Cortex of kidney (tissue), 1 donor: ENCODE measurements at places on chromosomes 12 and 14.

DNA sequence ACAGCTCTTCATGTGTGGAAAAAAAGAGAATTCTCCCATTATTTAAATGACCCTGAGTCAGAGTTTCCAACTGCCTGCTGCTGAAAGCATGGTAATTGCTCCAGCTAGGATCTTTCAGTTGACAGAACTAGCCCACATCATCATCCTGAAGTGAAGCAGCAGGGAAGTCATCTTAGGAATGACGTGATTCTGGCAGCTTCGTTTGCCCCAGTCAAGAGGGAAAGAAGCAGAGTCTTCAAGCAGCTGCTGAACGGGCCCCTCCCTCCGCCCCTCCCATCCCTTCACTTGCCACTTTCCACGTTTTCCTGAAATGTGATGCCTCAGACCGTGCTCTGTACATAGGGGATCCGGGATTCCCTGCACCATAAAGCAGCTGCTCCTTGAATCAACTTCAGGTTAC is 455.0 kb upstream of the TMEM132C start:
- no peak for DNase-seq

DNA sequence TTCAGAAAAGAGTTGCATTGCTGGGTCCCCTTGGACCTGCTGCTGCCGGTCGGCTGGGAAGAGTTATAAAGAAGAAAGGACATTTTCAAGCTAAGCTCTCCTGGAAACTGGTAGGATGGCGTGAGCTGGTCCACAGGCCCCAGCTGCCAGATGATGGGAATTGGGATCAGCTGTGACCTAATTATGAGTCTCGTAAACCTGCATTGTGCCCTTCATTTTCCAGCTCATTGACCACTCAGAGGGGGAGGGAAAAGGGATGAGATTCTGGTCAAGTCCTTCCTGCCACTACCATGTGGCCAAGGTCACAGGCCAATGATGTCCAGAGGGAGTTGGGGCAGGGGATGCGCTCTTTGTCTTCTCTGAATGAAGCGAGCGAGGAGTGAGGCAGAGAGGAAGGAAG is 320.9 kb downstream of the NRXN3 start:
- DNase-seq, result no peak

DNA sequence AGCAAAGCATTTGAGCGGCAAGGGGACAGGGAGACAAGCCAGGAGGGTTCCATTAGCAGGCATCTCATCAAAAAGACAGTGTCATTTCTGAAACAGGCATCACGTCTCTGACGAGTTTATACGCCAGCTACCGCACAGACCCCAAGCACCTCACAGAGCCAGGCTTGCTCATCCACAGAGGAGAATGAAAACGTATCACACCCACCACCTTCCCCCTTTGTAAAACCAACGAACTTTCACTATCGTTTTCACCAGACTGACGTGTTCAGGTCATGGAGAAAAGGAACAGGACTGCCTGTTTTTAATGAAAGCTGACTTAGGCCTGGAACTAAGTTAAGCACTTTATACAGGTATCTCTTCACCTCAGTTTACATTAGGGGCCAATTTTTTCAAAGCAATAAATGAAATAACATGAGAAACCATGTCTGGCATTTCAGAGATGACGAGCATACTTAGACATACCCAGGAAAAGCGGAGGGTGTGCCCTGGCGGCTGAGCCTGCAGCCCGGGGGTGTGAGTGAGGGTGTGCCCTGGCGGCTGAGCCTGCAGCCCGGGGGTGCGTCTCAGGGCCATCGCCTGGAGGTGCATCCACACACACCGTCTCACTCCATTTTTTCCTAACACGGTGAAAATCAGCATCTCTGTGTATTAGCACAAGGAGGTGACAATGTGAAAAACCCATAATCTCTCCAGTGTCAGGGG is 41.9 kb downstream of the STX2 start:
- DNase-seq, result no peak

DNA sequence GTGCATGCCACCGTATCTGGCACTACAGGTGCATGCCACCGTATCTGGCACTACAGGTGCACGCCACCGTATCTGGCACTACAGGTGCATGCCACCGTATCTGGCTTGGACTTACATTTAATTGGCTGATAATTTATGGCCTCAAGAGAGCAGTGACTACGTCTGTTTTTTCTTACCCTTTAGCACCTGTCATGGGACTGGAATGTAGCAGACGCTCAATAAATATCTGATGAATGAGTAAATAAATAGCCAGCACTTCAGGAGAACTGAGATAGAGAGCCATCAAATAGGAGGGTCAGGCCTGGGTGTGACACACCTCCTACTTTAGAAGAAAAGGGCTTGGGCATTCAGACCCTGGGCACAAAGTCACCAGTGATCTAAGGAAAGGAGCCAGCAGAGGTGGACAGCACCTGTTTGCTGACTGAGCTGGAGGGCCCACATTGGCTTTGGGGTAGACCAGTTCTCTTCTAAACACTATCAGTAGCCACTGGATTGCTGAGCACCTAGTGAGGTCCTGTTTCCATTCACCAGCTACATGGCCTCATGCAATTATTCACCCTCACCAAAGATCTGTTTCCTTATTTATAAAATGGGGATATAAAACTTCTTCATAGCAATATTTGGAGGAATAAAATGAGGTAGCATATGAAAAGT is 50.1 kb downstream of the RFX4 start:
- no peak for DNase-seq

DNA sequence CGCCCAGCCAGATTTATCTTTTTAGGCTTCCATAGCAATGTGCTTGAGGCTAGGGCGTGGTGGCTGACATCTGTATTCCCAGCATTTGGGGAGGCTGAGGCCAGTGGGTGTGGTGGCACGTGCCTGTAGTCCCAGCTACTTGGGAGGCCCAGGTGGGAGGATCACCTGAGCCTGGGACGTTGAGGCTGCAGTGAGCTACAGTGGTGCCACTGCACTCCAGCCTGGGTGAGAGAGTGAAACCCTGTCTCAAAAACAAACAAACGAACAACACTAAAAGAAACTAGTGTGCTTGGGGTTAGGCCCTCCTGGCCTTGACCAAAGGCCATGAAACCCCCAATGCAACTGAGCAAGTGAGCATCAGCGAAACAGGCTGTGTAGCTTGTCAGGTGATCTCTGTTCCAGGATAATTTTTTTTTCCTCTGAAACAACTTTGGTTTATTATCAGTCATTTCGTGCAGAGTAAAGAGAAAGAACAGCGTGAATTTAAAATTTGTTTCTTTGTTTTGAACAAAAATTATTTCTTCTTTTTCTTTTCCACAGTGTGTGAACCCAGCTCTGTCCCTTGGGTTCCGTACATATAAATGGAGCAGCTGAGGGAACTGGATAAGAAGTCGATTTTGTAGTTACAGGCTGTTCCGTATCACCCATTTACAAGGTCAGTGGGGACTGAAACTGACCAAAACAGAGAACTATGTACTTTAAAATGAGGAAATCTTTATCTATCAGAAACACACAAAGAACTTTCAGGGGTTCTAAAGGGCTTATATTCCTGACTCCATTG is 8.8 kb upstream of the TUBA1C start:
- no peak for DNase-seq

DNA sequence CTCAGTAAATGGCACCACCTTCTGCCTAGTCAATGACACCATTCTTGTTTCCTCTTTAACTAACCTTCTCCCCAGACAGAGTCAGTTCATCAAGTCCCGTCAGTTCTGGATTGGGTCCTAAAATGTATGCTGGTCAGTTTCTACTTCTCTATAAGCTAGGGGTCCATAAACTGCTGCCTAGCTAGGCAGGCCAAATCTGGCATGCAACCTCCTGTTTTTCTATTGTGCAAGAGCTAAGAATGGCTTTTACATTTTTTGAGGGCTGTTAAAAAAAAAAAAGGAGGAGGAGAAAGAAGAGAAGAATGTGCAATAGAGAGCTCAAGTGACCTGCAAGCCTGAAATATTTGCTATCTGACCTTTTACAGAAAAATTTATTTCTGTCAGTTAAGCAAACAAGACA is 6.4 kb upstream of the TMED10 start:
- DNase-seq, result no peak

DNA sequence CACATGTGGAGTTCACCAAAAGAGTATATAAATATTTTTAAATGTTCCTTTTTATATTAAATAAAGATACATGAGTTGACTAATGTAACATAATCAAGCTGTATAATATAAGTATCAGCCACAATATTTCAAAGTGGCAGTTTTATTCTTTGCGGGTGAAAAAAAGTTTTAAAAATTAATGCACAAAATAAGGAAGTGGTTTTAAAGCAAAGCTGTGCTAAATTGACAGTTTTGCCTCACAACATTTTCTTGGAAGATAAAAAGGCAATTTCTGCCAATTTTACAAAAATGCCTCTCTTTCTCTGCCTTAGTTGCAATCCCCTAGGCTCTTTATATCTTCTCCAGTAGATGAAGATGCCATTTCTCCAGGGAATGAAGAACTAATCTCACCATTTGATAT is 719.1 kb downstream of the C12orf50 start:
- DNase-seq, result no peak

GRCh38 chr14:94665544-94665943 is 53.4 kb downstream of the SERPINA3 start:
- no peak for DNase-seq

DNA sequence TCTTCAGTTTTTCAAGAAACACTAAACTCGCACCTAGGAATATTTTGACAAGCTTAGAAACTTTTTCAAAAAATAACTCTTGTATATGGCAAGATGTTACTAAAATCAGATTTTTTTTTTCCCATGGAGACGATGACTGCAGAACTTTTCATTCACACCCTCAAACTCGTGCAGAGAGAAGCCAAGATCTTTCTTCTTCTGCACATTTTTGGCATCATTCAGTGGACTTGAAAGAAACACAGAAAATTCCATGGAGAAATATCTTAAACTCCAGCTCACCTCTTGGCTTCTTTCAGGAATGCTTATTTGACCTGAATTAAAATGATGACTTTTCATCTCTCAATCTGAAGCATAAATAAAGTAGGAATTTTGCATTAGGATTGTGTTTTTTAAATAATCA is 919.4 kb downstream of the NRXN3 start:
- no peak for DNase-seq

- DNase-seq, result no peak
Observed at GRCh38 chr12:21547437-21547836, 21.3 kb downstream of the SPX start.

- DNase-seq, result no peak
Observed at GRCh38 chr12:3152011-3152511, 74.9 kb downstream of the TSPAN9 start.

GRCh38 chr14:103908580-103908979 is 19.7 kb upstream of the TDRD9 start:
- DNase-seq, result no peak

- DNase-seq, result no peak
Observed at GRCh38 chr12:115194448-115194847, 510.5 kb upstream of the TBX3 start.

DNA sequence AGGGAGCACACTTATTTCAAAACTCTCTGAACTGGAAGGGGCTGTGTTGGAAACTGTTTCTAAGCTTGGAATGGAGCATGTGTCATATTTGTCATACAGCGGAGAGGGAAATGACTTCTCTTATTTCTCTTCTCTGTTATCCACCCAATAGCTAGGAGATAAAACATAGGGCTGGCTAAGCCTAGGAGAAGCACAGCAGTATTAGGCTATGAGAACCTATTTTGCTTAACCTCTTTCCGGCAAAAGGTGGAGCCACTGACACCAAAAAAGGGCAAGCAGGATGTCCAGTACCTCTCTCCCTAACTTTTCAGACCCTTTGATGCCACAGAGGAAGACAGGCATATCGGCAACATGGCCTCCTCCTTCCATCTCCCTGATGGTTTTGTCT is 148.3 kb downstream of the CRADD start:
- DNase-seq, result no peak

GRCh38 chr14:100604121-100604501 is 16.9 kb upstream of the BEGAIN start:
- DNase-seq, result no peak

DNA sequence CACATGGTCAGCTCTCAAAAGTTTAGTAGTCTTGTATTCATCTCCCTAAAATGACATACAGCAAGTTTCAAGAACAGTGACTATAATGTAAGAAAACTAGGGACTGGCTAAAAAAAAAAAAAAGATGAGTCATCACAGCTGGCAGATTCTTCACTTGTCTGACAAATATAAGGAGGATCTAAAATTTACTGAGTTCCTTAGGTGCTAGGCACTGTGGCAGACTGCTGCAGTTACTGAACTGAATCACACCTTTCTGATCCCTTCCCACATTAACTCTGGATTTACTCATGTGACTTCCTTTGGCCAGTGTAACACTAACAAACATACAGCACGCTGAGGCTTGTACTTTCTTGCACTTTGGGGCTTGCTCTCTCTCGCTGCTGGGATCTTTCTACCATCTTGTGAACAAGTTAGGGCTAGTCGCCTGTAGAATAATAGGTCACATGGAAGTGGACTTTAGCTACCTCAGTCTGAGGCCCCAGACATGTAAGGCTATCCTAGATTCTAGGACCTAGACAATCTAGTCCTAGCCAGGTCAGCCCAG is 32.1 kb downstream of the BAZ1A start:
- no peak for DNase-seq

GRCh38 chr14:65864549-65864948 is 452.0 kb downstream of the FUT8 start:
- DNase-seq, result no peak

- no peak for DNase-seq
Observed at GRCh38 chr12:4026517-4026916, 153.3 kb upstream of the PARP11 start.

DNA sequence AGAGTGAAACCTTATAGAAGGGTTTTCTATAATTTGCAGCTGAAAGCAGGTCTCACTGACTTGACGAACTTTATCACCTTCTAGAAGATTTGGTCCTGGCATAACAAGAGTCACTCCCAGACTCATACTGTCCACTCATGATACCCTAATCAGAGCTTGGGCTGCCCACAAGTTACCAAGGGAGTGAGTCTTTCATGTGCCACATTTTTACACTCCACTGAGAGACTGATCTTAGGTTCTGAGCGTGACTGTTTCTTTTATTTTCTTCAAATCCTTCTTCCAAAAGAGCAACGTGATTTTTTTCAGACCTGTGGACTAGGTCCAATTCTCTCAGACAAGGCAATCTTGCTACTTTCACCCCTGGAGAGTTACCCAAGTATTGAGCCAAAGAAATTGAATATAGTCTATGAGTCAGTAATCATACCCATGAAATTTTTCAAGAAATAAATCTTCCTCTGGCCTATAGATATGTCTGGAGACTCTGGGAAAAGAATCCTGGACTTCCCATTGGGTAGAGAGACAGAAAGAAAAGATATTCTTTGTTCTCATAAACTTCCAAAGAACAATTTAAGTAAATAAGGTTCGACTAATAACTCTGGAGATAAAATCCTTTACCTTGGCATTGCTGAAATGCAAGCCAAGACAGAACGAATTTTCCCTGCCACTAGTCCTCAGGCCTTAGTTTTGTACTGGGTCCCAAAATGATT is 26.9 kb downstream of the SIX1 start:
- no peak for DNase-seq

- DNase-seq, result no peak
Observed at GRCh38 chr12:105843561-105843960, 295.2 kb downstream of the NUAK1 start.

DNA sequence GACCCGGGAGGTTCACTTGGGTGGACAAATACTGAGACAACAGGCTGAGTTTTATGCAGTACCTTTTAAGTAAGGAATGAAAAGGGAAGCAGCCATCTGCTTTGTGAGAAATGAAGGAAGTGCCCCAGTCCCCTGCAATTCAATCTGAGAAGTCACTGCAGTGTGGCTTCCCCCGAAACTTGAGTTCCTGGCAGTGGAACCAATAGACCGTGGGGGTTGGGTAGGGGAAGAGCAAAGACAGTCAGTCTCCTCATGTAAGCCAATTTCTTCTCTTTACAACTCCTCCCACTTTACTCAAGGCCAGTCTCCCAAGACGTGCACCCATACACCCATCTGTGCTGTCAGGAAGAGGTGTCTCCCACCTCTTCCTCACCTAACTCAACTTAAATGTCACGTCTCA is 206.5 kb downstream of the BCAT1 start:
- no peak for DNase-seq

- no peak for DNase-seq
Observed at GRCh38 chr12:22103418-22103817, 57.4 kb downstream of the CMAS start.
